ENCODE measurements at places on chromosomes 12 and 14.

DNA sequence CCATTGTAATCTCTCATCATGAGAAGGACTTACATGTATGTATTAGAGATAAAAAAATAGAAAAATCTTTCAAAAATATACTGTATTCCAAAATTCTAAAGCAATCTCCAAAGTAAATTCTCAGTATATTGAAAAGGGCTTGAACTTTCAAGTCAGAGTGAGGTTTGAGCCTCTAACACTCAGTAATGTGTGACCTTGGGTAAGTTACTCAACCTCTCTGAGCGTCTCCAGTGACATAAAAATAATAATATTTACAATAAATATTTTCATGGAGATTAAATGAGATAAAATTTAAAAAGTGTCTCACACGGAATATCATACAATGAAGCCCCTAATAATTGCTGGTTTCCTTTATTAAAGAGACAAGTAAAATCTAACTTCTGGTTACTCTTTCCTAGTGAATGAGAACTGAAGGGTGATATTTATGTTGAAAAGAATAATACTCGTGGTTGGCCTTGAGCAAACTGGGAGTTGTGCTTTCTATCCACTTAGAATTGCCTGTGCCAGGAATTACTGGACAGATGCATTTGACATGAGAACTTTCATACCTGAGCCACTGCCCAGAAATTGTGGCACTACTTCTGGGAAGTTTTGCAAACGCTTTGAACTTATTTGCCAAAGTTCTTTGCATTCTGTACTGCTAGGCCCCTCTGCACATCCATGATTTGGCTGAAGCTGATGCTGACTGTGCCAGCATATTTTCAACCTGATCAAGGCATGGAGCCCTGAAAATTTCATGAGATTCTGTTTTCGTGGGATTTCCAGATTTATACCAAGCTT is 933.7 kb downstream of the GALC start:
- DNase-seq: no peak

DNA sequence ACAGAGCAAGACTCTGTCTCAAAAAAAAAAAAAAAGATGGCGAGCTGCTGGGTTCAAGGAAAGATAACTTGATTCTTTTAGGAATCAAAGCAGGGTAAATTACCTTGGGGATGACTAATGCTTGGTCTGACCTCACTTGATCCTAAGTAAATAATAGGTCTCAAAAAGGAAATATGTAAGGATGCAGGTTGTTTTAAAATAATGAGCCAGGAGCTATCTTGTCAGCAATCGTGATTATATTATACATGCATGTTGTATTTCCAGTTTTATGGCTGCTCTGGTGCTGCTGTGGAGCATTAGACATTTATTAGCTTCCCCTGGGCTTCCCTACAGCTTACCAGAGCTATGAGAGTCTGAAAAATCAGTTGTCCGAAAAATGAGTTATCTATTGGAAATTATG is 2.6 kb downstream of the EIF2B2 start:
- no peak for DNase-seq

DNA sequence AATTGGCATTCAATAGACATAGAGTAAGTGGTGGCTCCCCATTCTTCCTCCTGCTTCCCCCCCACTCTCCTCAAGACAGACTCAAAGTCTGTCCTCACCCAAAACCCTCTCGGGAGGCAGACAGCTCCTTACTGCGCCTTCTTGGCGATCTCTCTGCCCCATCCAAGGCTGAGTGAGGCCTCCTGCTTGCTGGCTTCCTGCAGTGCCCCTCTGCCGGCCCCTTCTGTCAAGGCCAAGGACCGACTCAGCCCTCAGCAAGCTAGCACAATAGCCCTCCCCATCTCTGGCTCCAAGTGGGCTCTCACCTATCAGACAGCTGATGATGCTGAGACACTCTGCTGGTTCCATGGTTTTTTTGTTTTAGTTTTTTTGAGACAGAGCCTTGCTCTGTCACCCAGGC is 62.5 kb upstream of the DLK1 start:
- no peak for DNase-seq

DNA sequence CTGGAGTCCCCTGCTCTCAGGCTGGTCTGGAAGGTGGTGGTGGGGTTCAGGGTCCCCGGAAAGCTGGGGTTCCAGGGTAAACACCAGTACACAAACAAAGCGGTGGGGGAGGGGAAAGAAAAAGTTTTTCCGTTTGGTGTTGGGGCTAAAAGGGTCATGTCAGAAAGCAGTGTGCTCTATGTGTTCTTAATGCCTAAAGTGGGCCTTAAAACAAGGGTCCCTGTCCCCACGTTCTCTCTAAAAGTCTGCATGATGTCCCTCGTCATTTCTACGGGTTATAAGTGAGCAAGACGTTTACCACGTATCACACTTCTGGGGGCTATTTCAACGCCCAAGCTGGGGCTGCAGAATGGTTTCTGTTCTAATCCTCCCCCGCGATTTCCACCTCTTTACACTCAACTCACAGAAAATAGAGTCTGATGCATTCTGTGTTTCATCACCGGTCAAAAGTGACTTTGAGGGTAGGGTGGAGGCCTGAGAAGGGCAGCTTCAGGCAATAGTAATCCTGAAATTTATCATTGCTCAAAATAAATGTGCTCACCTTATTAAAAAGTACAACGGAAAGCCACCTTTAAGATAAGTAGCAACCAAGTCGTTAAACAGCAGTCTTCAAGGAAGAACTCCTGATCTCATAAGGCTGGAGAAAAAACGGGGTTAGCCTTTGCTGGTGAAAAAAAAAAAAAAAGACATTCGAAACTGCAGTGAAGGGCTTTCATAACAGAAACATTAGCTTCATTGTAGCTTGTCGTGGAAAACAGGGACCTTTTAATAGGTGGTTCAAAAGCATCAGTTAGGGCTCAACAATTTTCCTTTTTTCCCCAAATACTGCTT is 63.9 kb upstream of the PTGR2 start:
- no peak for DNase-seq

DNA sequence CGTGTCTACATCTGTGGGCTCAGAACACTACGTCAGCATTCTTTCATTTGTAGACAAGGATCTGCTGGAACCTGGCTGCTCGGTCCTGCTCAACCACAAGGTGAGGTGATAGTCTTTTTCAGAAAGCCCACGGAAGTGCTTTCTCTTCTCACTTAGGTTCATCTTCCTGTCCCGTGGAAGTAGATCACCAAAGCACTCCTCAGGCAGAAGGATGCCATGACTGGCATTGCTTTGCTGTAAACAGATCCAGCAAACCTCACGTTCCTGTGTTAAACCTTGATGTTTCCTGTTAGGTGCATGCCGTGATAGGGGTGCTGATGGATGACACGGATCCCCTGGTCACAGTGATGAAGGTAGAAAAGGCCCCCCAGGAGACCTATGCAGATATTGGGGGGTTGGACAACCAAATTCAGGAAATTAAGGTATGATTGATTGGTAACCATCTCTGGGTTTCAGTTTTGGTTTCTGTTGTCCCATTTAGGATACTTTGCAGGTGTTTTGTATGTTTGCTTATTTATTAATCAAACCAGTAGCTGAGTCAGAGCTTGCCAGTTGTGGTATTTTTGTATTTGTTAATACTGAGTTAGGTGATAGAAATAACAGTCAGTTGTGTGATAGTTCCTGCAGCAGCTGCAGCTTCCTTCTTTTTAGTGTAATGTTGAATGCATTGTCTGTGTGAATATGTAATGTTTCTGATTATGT is 7.5 kb downstream of the PSMC1 start:
- DNase-seq: no peak

DNA sequence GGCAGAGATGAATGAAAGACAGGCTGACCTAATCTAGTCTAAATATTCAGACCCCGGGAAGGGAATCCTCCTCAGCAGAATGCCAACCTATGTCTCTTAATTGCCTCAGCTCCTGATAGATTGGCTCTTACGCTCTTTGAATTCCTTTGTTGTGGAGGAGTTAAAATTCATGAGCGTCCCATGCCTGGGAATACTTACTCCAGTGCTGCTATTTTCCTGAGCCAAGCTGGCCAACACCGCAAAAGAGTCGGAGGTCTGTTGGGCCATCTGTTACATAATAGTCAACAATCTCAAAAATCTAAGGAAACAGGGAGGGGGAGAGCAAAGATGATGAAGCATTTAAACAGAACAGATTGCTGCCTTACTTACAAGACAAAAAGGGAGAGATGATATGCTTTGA is 182.8 kb downstream of the ASCL1 start:
- no peak for DNase-seq

DNA sequence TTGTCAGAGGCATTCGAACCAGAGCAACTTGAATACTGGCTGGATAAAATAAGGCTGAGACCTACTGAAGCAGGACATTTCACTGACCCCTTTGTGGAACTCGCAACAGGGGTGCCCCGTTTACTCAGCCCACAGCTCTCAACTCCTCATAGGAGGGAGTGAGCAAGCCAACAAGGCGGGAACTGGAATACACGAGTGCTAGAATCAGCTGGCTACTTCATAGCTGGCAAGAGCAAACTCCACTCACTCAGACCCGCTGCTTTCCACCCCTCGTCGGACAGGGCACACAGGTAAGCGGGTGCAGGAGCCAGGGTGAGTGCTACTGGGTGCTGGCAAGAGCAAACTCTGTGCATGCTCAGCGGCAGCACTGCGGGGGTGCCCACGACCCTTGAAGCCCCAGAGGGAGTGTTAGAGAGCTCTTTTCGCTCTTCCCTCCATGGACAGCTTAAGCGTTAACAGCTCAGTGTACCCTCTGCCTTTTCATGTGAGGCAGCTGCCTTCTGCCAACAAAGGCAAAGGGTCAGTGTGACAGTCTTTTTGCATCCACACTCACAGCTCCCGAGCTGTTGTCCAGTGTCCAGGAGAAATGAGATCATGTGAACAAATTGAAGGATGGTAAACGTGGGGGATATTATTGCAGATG is 15.7 kb downstream of the CAPZA3 start:
- DNase-seq: no peak

GRCh38 chr12:101013993-101014392 is 196.0 kb downstream of the SLC5A8 start:
- DNase-seq: no peak

DNA sequence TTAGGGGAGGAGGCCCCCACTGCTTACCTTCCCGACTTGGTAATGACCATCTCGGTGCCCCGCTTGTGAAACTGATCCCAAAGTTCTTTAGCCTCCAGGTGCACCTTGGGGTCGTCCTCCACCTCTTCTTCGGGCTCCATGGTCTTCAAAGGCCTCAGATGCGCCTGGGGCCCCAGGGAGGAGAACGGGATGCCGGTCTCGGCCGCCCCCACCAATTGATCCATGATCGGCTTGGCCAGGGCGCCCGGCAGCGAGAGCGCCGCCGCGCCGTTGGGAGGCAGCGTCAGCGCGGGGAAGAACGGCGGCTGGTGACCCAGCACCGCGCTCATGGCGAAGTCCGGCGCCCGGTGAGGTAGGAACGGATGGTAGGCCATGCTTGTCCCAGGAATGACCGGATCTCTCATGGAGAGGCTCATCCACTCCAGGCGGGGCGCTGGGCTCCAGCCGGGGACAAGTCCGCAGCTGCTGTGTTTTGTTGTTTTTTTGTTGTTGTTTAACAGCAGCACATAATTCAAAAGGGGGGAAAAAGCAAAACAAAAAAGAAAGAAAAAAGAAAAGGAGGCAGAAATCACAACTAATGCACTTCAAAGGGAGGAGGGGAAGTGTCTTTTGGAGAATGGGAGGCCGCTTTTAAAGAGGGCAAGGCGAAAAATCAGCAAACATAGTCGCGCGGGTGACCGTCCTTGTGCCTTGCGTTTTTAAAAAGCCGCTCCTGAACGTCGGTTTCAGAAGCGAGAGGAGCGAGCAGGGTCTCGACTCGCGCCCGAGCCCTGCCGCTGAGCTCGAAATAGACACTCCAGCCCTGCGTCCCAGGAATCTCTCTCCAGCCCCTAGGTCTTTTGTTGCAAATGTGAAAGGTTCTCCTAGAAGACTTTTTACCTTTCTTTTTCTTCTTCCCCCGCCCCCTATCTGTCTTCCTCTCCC is 928 bp downstream of the TBX3 start:
- DNase-seq: no peak

- DNase-seq: no peak
These were observed 386.3 kb upstream of the TMTC1 start for GRCh38 chr12:30169839-30170591.

DNA sequence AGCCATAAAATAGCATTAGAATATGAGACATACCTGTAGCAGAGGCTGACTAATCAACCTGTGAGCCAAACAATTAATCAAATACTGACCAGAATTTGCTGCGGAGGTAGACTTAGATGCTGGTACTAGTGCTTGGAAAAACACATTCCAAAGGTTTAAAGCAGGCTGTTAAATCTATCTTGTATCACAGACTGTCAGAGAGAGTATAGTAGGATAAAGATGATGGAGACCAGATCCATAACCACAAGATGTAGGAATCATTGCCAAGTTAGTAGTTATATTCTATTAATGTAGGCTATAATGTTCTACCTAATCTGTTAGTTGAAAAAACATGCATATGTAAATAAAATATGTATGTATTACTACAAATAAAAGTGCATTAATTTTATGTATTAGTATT is 726.2 kb downstream of the SLC6A15 start:
- DNase-seq: no peak

DNA sequence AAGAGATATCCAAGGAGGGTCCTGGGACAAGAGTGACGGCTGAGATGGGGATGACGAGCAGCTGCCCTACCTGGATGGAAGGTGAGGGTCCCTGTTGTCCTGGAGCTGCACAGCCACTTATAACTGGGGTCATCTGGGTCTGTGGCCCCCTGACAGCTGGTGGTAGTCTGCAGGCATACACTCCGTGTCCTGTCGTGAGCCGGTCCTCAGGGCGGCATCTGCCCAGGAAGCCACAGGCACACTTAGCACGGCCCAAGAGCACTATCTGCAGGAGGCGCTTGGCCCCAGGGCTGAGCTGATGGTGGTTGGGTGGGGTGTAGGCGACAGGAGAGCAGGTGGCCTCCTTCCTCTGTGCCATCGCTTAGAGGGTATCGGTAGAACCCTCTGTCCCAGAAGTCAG is 248.1 kb downstream of the CACNA1C start:
- no peak for DNase-seq

GRCh38 chr12:68648179-68648578 is 37.5 kb downstream of the RAP1B start:
- no peak for DNase-seq

DNA sequence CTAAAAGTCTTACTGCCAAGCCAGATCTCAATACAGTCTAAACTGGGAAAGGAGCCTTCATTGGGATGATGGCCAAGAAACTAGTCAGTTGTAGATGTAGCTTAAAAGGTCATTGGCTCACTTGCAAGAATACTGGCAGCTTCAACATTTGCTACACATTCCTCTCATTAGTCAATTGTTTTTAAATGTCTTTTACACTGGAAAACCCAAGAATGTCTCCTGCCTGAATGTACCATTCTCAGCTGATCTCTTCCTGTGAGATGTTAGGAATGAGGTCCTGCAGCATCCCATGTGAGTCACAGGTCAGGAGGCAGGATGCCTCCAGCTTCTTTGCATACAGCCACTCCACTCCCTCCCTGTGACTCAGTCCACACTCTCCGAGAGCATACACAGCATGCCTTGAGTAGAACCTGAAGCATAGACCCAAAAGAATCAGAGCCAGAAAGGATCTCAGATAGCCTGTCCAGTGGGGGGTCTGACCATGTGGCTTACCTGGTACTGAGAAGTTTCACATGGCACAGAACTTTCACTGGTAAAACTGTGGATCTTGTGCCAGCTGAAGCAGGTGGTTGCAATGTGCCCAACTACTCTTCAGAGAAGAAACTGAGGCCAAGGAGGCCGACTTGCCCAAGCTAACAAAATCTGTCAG is 56.0 kb upstream of the HECTD1 start:
- no peak for DNase-seq

GRCh38 chr12:19148860-19149259 is 19.3 kb downstream of the PLEKHA5 start:
- DNase-seq: no peak
